ENCODE measurements at places on chromosomes 5 and 9.

- no peak for DNase-seq
These were observed 42.5 kb upstream of the GADD45G start for GRCh38 chr9:89562186-89562814.

DNA sequence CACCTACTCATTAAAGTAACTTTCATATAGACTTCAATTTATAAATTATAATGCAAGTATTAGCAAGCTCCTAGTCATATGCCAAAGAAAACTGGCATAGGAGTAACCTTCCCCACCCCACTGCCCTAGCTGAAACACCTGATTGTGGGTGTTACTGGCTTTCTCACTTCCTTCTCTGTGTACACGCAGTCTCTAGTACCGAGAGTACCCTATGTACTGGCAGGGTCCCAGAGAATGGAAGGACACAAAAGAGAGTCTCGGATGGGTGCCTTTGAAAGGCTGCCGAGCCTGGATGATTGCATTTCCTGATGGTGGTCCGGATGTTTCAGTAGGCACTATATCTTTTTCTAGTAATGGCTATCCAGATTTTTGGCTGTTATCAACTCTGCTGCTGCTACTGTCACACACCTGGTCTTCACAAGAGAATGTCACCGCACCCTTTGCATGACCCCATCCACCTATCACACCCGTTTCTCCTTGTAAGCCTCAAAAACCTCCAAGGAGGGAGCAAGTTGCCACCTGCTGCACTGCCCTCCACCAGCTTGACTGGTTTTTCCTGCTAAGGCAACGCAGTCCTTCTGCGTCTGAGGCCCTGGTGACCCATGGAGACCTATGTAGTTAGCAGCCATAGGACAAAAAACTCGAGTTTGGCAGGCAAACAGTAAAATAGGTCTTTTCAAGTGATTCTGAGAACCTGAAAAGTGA is 53.8 kb upstream of the CLINT1 start:
- DNase-seq: no peak

GRCh38 chr5:43601454-43602260 is 1.3 kb upstream of the NNT start:
- no peak for DNase-seq

DNA sequence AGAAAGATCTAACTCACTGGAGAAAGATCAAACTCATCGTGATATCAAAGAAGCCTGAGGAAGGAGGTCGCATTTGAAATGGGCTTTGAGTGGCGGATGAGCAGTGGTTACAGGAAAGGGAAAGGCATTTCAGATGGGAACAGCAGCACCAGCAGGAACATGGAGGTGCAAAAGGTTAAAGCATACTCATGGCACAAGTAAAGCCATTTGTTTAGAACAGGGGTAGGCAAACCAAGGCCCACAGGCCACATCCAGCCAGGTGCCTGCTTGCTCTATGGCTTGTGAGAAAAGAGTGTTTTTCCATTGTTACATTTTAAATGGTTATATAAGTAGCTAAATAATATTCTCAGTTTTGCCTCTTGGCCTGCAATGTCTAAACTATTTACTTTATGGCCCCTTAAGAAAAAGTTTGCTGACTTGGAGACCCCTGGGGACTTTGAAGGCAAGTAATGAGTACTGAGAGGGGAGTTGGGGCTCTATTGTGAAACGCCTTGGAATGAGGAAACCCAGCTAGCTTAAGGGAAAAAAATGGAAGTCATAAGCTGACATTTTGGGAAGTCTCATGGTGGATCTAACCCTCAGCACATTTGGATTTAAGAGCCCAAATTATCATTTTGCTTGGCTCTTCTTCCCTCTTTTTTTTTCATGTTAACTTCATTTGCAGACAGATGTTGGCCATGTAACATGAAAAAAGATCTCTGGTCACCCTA is 211.1 kb downstream of the NR3C1 start:
- DNase-seq: no peak

GRCh38 chr5:41097642-41098041 is 26.5 kb upstream of the MROH2B start:
- DNase-seq: no peak
